Left ventricle myocardium inferior (tissue), 1 donor: ENCODE measurements at places on chromosomes 13 and 19. TPM values are rescaled to one million over a fixed set of nuclear protein-coding genes. Genes with fewer than 3 reads are reported as not detected.

- no peak for DNase-seq
Observed at GRCh38 chr19:38710928-38711725, 33.1 kb downstream of the CAPN12 start.

DNA sequence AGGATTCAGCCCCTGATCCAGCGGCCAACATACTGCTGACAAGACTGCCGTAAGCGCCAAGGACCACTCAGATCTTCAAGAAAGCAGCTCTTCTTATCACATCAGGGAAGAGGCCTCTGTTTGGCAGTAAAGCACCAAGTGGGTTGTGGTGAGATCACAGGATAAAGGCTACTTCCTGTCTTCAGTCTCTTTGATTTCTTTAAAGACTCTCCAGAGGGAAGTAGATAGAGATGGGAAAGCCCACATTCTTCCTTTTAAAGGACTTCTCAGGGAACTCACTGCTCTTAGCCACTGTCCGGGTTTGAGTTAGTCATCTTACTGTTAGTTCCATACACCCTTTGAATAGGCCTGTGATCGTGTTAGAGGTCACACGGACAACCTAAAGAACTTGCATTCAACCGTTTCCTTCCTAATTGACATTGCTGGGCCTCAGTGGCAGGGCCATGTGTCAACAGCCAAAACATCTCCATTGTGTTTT is 47.2 kb upstream of the POMP start:
- DNase-seq = no peak

DNA sequence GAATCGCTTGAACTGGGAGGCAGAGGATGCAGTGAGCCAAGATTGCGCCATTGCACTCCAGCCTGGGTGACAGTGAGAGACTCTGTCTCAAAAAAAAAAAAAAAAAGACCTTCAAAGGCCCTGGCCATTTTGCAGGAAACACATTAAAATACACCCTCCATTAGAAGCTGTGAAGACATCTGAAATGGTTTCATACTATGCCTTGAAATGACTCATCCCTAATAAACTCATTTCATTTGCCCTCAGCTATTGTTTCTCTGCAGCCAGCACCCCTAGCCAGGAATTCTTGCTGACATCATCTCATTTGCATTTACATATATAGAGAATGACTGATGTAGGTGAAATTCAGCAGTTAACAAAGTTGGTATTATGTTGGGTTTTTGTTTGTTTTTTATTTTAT is 8.7 kb downstream of the EML2 start:
- DNase-seq = no peak

GRCh38 chr13:60933638-60934037 is 482.0 kb downstream of the PCDH20 start:
- DNase-seq = no peak

DNA sequence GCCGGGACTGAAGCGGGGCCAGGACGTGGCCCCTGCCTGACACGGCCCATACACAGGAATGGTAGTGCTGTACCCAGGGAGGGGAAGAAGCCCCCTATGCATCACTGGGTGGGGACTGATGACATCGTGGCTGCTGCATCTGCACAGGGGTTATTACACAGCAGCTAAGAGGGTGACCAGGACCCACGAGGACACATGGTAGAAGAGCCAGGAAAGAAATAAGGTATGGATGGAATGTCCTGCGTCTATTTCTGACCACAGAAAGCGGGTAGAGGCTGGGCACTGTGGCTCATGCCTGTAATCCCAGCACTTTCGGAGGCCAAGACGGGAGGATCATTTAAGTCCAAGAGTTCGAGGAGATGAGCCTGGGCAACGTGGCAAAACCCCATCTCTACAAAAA is 24.1 kb downstream of the DCAF15 start:
- no peak for DNase-seq

DNA sequence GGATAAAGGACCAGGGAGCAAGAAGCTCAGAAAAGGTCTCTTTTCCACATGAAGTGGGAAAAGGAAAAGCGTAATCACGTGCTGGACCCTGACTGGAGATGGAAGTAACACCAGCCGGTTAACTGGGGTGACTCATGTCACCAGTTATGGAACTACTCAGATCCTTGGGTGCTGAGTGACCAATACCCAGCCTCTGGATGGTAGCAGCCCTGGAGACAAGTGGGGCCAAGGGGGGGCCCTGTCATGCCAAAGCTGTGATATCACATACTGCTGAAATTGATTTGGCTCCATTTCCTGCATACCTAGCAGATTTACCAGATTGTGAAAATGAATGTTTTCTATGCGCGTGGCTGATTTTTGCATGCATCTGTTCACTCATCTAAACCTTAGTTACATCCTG is 158.9 kb downstream of the ZIC5 start:
- no peak for DNase-seq

CCL25 gene
- total RNA-seq = not detected

PEAK3 gene
- total RNA-seq = 0.77 TPM
